NCI-H2171 treated with DMSO at 0.1 percent for 48 hours (cell line): ENCODE measurements at places on chromosomes 4 and X.

- peak; percentile 19 for DNase-seq
These were observed 45.8 kb downstream of the MGARP start for GRCh38 chr4:139234253-139234652.

GRCh38 chrX:149458586-149458985 lies 46.5 kb downstream of the IDS start:
- no peak for DNase-seq

- no peak for DNase-seq
These were observed 51.5 kb upstream of the PRPS1 start for GRCh38 chrX:107576841-107577240.

- no peak for DNase-seq
These were observed 98.9 kb downstream of the BCOR start for GRCh38 chrX:39998636-39999406.

DNA sequence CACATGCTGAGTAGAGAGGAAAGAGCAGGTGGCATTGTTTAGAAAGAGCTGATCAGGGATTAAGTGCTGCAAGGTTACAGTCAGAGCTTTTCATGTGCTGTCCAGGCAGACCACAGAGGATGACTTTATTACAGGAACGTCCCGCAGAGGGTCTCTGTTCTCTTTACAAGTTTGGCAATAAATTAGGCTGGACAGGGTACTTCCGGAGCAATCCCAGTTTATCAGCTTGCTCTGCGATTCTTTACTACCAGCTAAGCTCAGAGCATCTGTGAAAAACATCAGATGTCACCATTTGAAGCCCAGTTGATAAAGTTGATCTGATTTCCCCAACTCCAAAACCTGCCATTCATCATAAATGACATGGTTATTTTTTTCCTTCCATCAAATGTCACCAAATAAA lies 633.1 kb downstream of the NLGN4X start:
- no peak for DNase-seq

GRCh38 chr4:166895771-166896170 lies 338.5 kb downstream of the SPOCK3 start:
- DNase-seq, result no peak

DNA sequence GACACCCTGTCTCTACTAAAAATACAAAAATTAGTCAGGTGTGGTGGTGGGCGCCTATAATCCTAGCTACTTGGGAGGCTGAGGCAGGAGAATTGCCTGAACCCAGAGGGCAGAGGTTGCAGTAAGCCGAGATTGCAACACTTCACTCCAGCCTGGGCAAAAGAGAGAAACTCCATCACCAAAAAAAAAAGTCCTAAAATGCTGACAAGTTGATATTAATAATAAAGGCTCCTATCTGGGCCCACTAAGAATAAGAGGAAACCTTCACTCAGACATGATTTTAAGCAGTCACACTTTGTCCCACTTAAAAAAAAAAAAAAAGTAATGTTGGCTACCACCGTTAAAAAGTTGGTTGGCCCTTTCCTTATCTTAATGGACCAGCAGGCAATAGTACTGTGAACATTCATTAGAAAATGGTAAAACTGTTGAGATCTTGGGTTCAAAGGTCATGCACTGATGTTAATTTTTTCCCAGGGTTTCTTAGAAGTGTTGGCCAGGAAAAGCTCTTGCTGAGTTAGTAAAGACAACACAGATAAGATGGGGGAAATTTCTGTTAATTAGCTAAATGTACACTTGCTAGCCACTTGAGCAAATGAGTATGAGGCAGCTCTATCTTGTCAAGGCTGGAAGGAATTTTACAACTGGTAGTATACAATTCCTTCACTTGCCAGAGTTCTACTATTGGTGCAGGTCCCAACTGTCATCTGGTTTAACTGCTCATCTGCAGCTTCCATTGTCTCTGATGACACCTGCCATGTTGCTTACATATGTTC lies 43.6 kb upstream of the BMP2K start:
- no peak for DNase-seq

GRCh38 chr4:146458594-146458993 lies 63.1 kb downstream of the SLC10A7 start:
- DNase-seq, result no peak

DNA sequence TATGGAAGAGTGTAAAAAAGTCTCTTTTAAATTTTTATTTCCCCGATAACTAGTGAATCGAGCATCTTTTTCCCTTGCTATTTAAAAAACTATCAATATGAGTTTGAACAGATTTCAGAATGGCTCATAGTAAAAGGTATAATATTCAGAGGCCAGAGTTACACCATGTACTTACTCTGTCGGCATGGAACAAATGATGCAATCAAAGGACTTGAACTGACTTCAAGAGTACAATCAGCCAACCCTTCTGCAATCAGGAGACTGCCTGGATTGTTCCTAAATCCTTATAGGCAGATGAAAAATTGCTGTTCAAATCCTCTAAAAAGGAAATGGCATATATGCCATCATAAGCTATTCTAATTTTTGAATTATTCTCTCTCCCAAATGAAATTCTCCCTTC lies 273.3 kb downstream of the SH2D1A start:
- DNase-seq, result no peak

- DNase-seq, result no peak
These were observed 168.8 kb upstream of the FRG1 start for GRCh38 chr4:189771696-189772361.

GRCh38 chr4:184014301-184014700 lies 109.2 kb downstream of the STOX2 start:
- no peak for DNase-seq

- no peak for DNase-seq
These were observed 53.6 kb upstream of the RAB40AL start for GRCh38 chrX:102883491-102883890.

DNA sequence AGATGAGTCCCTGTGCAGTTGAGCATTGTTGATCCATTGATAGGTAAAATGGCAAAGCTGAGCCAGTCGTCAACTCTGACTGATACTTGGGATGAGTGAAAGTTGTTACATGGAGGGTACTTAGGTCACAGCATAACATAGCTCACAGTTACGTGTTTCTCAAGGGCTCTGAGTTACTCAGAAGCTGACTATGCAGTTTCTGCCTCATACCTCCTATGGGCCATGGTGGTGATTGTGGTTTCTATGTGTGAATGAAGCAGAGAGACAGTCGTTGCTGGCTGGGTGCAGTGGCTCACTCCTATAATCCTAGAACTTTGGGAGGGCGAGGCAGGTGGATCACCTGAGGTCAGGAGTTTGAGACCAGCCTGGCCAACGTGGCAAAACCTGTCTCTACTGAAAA lies 30.8 kb downstream of the FRMPD3 start:
- no peak for DNase-seq

DNA sequence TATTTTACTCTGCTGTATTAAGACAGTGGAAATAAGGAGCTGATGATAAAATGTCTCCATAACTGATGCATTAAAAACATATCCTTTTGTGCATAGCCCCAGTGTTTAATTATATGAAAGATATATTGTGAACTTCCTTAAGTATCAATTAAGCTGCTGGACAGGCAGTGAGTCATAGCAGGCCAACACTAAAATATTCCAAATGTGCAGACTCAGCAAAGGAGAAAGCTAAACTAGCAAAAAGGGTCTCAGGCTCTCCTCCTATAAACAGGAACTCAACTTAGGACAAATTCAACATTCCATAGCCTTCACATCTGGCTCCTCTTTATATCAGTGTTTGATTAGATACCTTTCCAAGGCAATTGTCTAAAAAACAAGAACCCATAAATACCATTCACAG lies 15.6 kb downstream of the TNMD start:
- no peak for DNase-seq

- no peak for DNase-seq
These were observed 109.5 kb upstream of the MYOZ2 start for GRCh38 chr4:119025916-119026661.

- DNase-seq, result no peak
These were observed 159.8 kb downstream of the RASL11B start for GRCh38 chr4:53021754-53022512.

DNA sequence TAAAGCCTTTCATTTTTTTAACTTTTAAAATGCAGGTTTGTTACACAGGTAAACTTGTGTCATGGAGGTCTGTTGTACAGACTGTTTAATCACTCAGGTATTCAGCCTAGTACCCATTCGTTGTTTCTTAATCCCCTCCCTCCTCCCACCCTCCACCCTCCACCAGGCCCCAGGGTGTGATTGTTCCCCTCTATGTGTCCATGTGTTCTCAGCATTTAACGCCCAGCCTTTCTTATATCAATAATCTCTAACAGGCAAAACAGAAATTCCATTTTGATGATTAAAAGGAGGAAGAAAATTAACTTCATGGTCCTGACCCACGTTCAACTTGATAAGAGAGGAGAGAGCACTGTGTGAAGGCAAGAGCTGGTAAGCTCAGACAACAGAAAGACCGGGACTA lies 75.1 kb downstream of the TSPAN5 start:
- DNase-seq, result no peak

DNA sequence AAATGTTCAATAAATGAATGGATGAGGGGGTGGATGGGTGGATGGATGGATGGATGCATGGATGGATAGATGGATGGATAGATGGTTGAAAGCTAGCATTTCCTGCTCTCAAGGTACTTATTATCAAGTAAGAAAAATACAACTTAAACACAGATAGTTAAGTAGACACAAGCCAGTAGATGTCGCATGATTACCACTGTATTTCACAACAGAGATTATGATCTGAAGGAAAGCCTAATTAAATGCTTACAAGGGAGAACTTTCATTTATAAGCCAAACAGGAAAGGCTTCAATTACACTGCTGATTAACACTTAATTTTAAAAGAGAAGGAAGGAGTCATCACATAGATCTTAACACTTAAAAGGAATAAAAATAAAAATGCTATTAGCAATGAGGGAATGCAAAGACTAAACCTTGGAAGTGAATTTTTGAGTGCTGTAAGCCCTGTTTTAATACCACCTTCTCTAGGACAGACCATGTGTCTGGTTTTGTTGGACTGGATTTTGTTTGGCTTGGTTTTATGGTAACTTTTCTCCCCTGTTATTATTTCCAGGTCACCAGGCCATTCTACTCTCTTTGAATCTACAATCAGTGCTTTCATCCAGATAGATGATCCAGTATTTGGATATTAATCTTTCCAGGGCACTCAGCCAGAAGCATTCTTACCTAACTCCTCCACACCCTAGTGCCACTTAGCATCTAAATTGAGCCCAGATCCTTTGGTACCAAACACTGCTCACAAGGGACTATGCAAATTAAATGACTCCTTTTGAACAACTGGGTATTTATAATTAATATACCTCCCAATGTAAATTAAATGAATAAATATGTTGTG lies 75.5 kb upstream of the SLC39A8 start:
- no peak for DNase-seq

DNA sequence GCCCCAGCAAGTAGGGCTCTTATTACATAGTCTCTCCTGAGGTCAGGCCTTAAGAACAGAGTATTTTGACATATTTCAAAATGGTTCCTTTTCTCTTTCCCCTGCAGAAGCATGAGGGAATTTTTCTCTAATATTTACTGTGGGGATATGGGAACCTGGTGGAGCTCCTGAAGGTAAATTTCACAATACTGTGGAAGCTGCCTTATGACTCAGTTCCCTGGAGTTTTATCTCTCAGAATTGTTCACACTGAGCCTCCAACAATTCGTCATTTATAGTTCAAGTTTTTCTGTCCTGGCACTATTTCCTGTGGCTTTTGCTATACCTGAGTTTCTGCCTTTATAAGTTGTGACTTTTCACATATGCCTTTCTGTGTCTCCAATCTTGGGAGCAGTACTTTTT lies 607.2 kb upstream of the NDST4 start:
- DNase-seq, result no peak

DNA sequence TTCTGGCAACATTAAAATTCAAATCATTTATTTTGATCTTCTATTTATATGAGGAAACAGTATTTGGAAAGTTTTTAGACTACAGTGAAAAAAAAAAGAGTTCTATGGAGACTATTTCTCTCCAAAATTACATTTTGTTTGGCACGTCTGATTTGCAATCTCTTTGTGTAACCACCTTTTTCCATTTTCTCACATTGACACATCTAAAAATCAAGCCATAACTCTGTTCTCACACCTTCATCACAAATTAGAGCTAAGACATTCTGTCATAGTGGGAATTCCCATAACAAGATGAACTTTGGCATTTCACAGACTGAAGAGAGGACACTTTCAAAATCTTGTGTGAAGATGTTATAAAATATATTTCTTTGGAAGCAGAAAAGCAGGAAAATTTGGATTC lies 468.9 kb downstream of the GRIA2 start:
- no peak for DNase-seq

GRCh38 chr4:159598602-159599001 lies 495.7 kb downstream of the RAPGEF2 start:
- no peak for DNase-seq

GRCh38 chr4:142901166-142901662 lies 55.1 kb upstream of the INPP4B start:
- DNase-seq, result no peak

DNA sequence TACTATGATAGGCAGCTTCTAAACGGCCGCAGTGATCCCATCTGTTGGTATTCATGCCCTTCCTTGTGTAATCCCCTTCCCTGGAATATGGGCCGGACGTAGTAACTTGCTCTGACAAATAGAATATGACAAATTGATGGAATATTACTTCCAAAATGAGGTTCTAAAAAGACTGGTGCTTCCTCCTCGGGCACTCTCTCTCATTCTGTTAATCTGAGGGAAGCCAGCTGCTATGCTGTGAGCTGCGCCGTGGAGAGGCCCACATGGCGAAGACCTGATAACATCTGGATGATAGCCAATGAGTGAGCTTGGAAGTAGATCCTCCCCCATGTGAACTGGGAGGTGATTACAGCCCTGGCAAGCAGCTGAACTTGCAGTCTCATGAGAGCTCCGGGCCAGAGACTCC lies 27.2 kb upstream of the SLC25A4 start:
- DNase-seq, result peak; percentile 91

DNA sequence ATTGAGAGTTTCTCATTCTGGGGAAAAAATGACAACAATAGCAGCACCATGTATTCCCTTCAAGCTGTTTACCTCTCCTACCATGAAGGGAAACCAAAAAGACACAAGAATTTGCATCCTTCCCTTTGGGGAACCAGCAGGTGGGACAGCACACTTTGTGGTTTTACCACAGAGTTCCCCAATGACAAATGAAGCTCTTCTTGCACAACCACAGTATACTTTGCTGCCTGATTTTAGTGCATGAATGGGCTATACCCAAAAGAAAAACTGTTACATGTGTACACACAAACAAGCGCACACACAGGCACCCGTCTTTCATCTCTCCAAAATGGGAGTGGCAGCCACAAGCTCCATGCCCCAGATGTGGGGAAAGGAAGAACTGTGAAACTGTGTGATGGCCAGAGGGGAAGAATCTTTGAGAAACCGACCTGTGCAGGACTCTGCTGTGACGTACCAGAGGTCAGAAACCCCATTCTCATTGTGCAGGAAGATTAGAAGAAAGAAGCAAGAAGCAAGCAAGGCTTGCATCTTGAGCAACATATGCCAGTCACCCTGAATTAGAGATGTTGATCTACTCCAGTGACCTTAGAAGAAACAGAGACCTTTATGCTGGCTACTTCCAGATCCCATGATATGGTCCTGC lies 2.7 kb upstream of the MAML3 start:
- DNase-seq, result no peak

GRCh38 chr4:149031399-149031798 lies 589.2 kb upstream of the NR3C2 start:
- no peak for DNase-seq
